Activated CD4-positive, alpha-beta memory T cell treated with anti-CD3 and anti-CD28 coated beads, Interleukin-2, amount 10 ng/mL, durations not matched to agents 7 days and 5 days (primary cell): ENCODE measurements at places on chromosomes 6 and 20. TPM values are rescaled to one million over a fixed set of nuclear protein-coding genes. Genes with fewer than 3 reads are reported as not detected.
A peak's percentile ranks its signal among the peaks of the same experiment; 100 is the strongest.

- no peak within 1 kb of the TSS for H3K27ac ChIP-seq
- H3K4me1 ChIP-seq = peaks cover 6% of the 10 kb centered on the region
- no peak for DNase-seq
- no peaks in the 10 kb centered on the region for H3K36me3 ChIP-seq
Measured at GRCh38 chr6:105179244-105180065, at the start of gene POPDC3. TSS of gene POPDC3 (minus strand) at chr6:105180014. CDS start at chr6:105161909, 18,105 bp downstream.

DNA sequence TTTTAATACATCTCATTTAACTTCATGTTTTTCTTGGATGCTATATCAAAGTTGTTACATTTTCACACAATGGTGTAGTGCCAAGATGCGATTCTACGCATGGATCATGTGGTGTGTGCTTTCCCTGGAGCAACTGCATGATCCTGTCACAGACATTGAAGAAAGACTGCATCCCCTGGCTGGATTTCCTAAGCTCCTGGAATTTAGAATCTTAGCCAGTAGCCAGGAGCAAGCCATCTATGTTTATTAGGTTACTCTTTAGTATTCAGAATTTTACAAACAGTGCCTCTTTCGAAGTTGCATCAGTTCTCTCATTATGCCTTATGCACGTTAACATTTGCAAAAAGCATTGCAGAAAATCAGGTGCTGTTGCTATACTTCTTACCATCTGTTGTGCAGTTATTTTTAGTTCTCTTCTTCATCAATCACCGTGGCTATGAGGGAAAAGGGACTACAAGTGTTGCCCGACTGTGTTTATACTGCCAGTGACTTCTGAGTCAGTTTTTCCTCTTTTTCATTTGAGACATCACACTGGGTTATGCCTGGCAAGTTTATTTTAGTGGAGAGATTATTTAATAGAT is 584.2 kb downstream of the BCKDHB start:
- no peak for DNase-seq
- no peak overlapping the region for H3K27ac ChIP-seq
- H3K4me3 ChIP-seq = no peak overlapping the region

- H3K4me1 ChIP-seq = peaks cover 73% of the 10 kb centered on the region
- peak overlapping the region; percentile 40 for H3K27ac ChIP-seq
- H3K27me3 ChIP-seq = no peaks in the 10 kb centered on the region
- H3K36me3 ChIP-seq = peaks cover 42% of the 10 kb centered on the region
- no peak for DNase-seq
Measured at GRCh38 chr6:34246249-34246562, 2.6 kb downstream of the SMIM29 start.

DNA sequence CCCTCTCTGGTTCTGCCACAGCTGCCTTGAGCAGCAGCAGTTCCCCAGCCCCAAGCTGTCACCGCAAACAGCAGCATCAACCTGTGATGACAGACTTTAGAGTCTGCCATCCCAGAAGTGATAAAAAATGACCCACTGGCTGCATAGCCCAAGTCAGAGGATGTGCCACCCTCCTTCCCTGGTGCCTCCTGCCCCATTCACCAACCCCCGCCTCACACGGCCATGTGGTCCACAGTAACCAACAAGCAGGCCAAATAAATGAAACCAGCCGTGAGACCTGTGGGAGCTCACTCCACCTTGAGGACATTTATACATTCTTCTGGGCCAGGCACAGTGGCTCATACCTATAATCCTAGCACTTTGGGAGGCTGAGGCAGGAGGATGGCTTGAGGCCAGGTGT is 98.2 kb downstream of the PRND start:
- H3K36me3 ChIP-seq = peaks cover 61% of the 10 kb centered on the region
- H3K27me3 ChIP-seq = no peaks in the 10 kb centered on the region
- DNase-seq = no peak
- H3K4me1 ChIP-seq = peaks cover 53% of the 10 kb centered on the region

Gene KCNQ5
- total RNA-seq = 4.7 TPM

Gene GGTLC1
- not detected for total RNA-seq
